Lower leg skin (tissue), 4 donors: ENCODE measurements at places on chromosomes 6 and 20. TPM values are rescaled to one million over a fixed set of nuclear protein-coding genes. Genes with fewer than 3 reads are reported as not detected.

DNA sequence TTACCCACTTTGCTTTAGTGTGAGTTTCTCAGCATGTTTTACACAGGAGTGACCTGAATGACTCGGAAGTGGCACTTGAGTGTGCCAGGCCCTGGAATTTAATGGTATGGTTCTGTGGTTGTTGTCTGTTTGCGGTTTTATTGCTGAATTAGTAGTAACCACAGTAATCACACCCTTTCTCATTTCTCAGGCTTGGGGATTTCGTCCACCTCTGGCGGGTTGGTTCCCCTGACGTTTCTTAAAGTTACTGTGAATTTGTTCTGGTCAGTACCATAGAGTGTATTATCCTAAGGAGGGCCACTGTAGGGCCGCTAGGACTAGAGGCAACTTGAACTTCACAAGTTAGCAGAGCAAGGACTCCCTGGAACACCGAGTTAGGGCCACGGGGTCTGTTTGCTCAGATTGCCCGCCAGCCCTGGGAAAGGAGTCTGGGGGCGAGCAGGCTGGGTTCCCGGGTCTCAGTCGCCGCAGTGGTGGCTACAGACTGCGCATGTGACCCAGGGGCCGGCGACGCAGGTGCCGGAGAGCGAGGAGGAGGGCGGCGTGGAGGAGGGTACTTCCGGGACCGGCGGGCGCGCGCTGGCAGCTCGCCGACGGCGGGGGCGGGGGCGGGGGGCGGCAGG is 546 bp upstream of the KLHL32 start:
- no peak for DNase-seq

DNA sequence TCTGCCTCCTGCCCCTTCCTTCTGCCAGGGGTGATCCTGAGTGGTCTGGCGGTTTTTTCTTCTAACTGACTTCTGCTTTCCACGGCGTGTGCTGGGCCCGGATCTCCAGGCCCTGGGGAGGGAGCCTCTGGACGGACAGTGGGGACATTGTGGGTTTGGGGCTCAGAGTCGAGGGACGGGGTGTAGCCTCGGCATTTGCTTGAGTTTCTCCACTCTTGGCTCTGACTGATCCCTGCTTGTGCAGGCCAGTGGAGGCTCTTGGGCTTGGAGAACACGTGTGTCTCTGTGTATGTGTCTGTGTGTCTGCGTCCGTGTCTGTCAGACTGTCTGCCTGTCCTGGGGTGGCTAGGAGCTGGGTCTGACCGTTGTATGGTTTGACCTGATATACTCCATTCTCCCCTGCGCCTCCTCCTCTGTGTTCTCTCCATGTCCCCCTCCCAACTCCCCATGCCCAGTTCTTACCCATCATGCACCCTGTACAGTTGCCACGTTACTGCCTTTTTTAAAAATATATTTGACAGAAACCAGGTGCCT is 10.2 kb downstream of the SLC29A1 start:
- no peak for DNase-seq

- DNase-seq: no peak
Observed at GRCh38 chr6:148934539-148934938, 187.7 kb downstream of the UST start.

DNA sequence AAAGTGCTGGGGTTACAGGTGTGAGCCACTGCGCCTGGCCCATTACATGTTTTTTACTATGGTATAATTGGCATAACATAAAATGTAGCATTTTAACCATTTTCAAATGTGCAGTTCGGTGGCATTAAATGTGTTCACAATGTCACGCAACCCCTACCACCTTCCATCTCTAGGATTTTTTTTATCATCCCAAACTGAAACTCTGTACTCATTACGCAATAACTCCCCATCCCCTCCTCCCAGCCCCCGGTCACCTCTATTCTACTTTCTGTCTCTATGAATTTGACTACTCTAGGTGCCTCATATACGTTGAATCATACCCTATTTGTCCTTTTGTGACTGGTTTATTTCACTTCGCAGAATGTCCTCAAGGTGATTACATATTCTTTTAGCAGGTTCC is 233.1 kb upstream of the ARID1B start:
- no peak for DNase-seq

DNA sequence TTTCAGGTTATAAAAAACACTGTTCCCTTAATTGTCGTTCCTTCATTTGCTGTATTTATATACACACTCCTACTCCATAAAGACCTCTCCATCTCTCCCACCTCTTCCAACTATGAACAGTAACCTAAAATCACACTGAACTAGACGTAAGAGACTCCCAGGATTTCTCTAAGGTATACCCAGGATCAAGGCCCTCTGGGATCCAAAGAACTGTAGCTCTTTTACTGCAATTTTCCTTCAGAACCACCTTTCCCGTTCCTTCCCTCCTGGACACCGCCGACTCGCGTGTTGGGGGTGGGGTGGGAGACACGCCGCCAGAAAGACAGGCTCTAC is 680 bp downstream of the LATS1 start:
- no peak for DNase-seq

GRCh38 chr6:96014846-96015517 is 792 bp upstream of the FUT9 start:
- no peak for DNase-seq

DNA sequence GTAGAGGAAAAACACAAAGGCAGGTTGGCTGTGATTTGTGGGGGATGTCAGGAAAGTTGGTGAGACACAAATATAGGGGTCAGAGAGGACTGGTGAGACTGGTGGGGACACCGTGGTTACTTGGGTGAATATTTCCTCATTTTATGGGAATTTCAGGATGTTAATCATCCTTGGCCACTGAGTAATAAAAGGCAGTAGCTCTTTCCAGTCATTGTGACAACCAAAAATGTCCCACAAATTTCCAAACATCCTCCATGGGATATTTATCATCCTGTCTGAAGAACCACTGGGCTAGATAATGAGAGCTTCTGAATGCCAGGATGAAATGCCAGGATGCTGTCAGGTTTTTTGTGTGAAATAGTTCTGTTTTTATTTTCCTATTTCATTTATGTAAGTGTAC is 374.1 kb downstream of the CD109 start:
- DNase-seq: no peak

GRCh38 chr20:51335329-51335841 is 207.1 kb downstream of the NFATC2 start:
- no peak for DNase-seq

DNA sequence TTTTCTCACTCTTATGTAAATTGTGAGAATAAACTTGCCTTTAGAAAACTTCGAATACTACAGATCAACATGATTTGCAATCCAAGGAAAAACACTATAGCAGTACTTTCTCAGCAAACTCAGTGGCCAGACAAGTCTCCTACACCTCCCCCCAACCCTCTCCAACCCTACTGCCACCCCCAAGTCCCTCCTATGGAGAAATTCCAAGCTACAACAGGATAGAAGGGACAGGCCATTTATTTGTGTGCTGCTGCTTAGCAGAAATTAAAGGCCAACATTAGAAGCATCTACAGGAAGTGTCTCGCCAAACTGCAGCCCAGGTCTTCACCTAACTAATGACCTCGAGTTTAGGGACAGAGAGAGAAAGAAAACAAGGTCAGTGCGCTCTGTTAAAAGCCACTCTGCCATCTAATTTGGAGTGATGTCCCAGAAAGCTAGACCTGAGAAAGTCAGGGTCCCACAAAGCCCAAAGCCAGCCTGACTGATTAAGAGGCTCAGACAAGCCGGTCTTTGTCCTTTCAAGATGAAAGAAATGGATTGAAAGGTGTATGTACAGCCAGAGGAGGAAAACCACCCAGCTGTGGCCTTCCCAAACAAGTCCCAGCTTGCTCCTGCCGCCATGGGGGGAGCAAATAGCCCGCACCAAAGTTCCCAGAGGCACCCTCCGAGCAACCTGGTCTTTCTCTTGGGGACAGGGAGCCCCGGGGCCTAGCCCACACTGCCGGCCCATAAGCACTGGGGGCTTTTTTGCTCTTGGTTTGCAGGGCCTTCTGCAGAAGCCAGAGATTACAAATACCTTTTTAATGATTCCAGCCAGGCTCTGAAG is 3.4 kb downstream of the BMP7 start:
- DNase-seq: no peak

GRCh38 chr6:149342525-149342924 is 25.0 kb downstream of the TAB2 start:
- DNase-seq: no peak

- DNase-seq: no peak
Observed at GRCh38 chr6:132818404-132819359, 4.3 kb downstream of the RPS12 start.

- no peak for DNase-seq
Observed at GRCh38 chr6:155201461-155202226, 62.2 kb upstream of the CLDN20 start.

- no peak for DNase-seq
Observed at GRCh38 chr6:40894962-40895799, 143.8 kb downstream of the UNC5CL start.

DNA sequence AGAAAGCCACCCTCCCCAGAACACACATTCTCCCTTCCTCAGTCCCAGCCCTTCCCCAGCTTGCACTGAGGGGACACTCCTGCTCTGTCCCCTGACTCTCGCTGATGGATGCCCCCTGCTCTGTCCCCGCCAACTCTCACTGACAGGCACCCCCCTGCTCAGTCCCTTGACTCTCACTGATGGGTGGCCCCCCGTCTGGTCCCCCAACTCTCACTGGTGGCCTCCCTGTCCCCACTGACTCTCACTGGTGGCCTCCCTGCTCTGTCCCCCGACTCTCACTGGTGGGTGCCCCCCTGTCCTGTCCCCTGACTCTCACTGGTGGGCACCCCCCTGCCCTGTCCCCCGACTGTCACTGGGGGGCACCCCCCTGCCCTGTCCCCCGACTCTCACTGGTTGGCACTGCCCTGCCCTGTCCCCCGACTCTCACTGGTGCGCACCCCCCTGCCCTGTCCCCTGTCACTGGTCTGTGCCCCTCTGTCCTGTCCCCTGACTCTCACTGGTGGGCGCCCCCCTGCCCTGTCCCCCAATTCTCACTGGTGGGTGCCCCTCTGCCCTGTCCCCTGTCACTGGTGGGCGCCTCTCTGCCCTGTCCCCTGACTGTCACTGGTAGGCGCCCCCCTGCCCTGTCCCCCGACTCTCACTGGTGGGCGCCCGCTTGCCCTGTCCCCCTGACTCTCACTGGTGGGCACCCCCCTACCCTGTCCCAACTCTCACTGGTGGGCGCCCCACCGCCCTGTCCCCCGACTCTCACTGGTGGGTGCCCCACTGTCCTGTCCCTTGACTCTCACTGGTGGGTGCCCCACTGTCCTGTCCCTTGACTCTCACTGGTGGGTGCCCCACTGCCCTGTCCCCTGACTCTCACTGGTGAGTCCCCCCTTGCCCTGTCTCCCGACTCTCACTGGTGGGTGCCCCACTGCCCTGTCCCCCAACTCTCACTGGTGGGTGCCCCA is 60.9 kb downstream of the GINS1 start:
- no peak for DNase-seq

DNA sequence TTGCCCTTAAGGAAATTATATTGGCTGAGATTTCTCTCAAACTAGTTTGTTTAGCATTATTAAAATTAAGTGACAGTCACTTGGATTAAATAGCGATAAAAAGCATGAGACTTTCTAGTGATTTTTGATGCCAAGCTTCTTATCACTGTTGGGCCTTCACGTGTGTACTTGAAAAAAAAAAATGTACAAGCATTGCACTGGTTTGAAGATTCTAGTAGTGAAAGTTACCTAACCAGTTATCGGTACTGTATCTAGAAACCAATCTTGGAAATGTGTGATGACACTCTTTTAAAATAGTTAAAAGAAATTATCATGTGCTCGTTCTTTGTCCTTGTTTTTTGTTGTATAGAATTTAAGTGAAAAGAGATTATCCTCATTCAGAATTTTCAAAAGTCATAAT is 102.1 kb downstream of the SCAF8 start:
- no peak for DNase-seq

- no peak for DNase-seq
Observed at GRCh38 chr6:162821102-162821501, 93.3 kb downstream of the PACRG start.

DNA sequence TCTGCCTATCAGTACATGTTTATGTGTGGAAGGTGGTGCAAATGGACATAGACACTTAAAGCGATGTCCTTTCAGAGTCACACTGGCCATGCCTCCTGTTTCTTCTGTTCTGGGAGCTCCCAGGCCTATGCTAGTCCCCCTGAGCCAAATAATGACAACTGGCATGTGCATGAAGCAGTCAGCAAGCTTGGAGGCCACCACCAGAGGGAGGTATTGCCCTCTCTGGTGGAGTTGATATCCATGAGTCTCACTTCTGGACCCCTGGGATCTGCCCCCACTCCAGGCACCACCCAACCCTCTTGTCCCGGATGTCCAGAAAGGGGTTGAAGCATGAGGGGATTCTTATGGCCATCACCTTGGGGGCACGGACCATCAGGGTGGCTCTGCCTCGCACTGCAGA is 172.2 kb downstream of the AIG1 start:
- DNase-seq: no peak

DNA sequence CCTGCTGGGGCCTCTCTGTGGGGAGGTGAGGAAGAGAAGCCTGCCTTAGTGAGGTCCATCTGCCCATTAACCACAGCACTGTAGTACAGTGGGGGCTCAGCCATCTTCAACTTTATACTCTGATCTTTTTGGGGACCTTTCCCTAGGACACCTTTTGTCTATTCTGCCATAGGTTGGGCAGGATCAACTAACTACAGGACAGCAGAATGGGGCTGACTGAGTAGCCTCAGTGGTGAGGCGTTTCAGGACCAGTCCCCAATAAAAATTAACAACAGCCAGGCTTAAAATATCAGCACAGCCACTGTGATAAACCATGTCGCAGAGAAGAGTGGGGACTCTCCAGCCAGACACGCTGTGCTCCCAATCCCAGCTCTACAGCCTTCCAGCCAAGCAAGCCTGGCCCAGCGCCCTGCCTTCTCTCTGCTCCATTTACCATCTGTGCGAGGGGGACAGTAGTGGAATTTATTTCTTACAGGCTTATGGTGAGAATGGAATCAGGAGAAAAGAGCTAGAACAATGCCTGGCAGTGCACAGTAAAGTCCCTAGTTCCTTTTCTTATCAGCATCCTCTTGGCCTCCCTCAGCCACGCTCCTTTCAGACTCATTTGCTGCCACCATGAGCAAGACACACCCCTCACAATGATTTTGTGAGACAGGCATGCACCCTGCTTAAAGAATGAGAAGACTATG is 75.5 kb downstream of the SLC22A23 start:
- DNase-seq: no peak

DNA sequence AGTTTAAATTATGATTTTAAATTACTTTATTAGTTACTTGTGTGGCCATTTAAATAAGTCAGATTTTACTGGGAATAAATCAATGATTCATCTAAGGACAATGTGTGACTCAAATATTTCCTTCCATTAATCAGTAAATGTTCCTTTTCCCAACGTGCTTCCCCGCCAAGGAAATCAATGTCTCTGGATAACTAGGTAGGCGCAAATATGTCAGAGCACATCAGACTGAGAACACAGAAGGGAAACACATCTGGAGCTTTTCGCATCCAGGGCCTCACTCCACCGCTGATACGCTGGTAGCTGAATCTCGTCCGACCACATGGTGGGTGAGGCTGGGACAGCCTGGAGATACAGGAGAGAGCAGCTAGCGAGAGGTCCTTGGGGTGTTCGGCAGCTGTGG is 56.4 kb upstream of the RPS6KA2 start:
- no peak for DNase-seq

The SGK1 gene
- total RNA-seq: 95.1 TPM

The HLA-DRB5 gene
- total RNA-seq: 4.1 TPM

The KIFC1 gene
- total RNA-seq: 4.1 TPM

The HTR1B gene
- total RNA-seq: 0.39 TPM

The GPX6 gene
- total RNA-seq: not detected

The DEFB132 gene
- total RNA-seq: not detected

The KIF25 gene
- not detected for total RNA-seq

The OPRL1 gene
- 0.22 TPM for total RNA-seq

The SLC2A10 gene
- total RNA-seq: 14.9 TPM

The GSTA3 gene
- total RNA-seq: 15.3 TPM
